ENCODE measurements at places on chromosomes 7 and 10.

DNA sequence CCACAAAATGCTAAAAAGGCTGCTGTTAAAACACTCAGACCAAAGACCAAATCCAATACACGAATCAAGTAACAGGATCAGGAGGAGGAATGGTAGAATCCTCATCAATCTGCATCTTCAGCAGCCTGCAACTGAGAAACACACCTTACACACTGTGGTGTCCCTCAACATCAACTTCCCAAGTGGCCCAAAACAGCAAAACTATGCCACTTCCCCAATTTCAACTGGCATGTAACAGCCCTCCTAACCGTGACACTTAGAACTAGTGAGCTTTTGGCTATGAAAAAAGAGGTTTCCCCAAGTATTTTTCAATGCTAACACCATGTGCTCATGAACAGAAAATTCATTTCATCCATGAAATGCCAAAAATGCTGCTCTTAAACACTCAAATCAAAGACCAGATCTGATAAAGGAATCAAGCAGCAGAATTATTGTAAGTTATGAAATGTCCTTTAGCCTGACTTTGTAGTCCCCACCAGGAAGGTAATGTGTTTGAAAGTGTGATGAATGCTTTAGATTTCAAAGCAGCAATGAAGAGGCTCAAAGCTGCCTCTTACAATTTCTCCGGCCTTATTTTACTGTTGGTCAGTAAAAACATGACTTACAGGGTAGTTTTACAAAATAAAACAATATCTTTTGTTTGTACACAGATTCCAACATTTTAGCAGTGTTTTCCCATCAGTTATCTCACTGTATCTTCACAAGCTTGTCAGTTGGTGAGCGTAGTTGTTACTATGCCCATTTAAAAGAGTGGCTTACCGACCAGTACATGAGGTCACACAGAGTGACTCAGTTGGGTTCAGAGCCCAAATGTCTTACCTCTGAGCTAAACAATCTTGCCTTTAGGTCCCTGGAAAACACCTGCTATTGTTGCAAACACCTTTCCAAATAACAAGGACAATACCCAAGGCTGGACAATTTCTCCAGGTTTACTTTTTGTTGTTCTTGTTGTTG is 65.7 kb upstream of the ASAH2 start:
- no peak overlapping the region for H3K4me3 ChIP-seq
- no peak overlapping the region for H3K27ac ChIP-seq
- H3K27me3 ChIP-seq, result no peaks in the 10 kb centered on the region
- DNase-seq, result no peak

- no peak for DNase-seq
- H3K4me1 ChIP-seq, result no peaks in the 10 kb centered on the region
- no peak overlapping the region for H3K27ac ChIP-seq
- H3K36me3 ChIP-seq, result no peaks in the 10 kb centered on the region
- H3K4me3 ChIP-seq, result no peak overlapping the region
These were observed 492.4 kb upstream of the SORCS1 start for GRCh38 chr10:107656932-107657331.

- H3K4me3 ChIP-seq, result no peak overlapping the region
- DNase-seq, result no peak
- peaks cover 48% of the 10 kb centered on the region for H3K4me1 ChIP-seq
- H3K27me3 ChIP-seq, result no peaks in the 10 kb centered on the region
- H3K36me3 ChIP-seq, result peaks cover 66% of the 10 kb centered on the region
These were observed 10.6 kb downstream of the ZYX start for GRCh38 chr7:143391462-143392404.

DNA sequence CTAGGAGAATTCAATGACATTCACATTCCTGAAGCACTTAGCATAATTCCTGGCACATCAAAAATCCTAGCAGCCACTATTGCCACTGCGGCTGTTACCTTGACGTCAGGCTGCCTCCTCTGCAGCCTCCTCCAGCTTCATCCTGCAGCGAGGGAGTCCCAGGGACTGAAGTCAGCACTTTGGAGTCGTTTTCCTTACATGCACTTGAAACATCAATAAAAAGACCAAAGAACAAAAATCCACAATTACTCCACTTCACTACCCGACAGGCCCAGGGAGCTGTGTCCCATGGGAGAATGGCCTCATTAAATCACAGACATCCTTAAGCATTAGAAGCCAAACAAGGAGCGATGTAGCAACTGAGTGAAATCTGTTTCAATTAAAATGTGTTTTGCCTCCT is 48.6 kb upstream of the NANOS1 start:
- no peak overlapping the region for H3K27ac ChIP-seq
- no peak overlapping the region for H3K4me3 ChIP-seq
- H3K36me3 ChIP-seq, result no peaks in the 10 kb centered on the region
- DNase-seq, result peak; percentile 4

DNA sequence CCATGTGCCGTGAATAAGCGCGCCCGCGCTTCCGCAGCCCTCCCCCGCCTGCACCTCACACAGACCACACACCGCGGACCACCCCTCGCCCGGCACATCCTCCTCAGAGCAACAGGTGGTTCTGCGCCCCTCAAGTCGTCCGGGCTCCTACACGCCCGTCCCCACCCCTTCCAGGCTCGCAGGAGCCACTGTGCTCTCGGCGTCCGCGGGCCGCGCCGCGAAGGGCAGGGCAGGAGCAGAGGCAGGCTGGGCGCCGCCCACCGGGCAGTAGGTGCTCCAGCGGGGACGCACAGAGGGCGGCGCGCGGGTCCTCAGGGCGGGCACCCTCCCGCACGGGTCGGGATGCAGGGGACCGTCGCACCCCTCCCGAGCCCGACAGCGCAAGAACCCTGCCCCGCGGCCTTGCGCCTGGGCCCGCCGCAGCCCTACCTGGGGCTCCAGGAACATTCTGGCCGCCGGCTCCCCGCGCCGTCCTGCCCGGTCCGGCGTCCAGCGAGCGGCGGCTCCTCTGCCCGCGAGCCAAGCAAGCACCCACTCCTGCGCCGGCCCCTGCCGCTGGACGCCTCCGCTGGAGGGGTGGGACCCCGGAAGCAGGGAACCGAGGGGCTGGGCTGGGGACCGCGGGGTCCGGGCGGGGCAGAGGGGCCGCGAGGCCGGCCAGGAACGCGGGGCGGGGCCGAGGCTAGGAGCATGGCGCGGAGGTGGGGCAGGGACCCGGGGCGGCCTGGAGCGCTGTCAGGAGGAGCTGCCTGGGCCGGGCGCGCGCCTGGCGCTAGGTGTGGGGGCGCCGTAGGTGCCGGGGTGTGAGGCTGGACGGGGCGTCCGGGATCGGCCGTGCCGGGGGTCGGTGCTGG is 37.4 kb downstream of the RASGEF1A start:
- peak overlapping the region; percentile 45 for H3K4me3 ChIP-seq
- peaks cover 20% of the 10 kb centered on the region for H3K4me1 ChIP-seq
- no peak overlapping the region for H3K27ac ChIP-seq
- no peaks in the 10 kb centered on the region for H3K36me3 ChIP-seq
- H3K27me3 ChIP-seq, result peaks cover 51% of the 10 kb centered on the region
- peak; percentile 42 for DNase-seq

GRCh38 chr7:33369888-33370287 is 240.5 kb downstream of the BBS9 start:
- DNase-seq, result no peak
- H3K36me3 ChIP-seq, result no peaks in the 10 kb centered on the region
- H3K27ac ChIP-seq, result no peak overlapping the region
- no peaks in the 10 kb centered on the region for H3K27me3 ChIP-seq

DNA sequence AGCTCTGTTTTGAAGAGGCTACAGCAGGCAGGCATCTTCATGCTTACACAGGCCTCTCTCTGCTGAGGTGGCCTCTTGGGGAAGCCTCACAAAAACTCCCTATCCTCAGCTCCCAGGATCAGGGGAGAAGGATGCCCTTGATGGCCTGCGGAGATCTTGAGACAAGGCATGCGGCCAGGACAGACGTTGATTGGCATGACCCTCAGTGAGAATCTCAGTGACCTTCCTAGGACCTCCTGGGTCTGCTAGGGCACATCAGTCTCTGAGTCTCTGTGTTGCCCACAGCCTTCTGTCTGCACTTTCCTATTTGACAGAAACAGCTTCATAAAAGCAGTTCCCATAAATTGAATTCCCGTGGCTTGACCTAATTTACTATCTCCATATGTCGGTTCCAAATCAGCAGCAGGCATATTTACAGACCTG is 1005.8 kb upstream of the C7orf33 start:
- DNase-seq, result no peak
- no peaks in the 10 kb centered on the region for H3K4me1 ChIP-seq
- no peaks in the 10 kb centered on the region for H3K27me3 ChIP-seq
- H3K27ac ChIP-seq, result no peak overlapping the region

DNA sequence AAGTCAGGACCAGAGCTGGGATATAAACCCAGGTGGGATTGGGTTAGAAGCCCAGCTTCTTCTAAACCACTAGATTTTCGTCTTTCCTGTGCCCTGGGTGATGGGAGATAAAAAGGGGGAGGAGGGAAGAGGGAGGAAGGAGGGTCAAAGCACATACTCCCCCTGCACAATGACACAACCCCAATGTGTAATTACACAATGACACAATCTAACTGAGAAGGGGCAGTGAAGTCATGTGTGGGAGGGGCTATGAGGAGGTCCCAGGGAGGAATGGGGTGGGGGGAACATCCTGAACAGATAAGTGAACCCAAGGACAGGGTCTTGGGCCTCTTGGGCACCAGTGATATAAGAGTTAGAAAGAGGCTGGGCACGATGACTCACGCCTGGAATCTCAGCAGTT is 44.5 kb downstream of the TECTB start:
- H3K4me3 ChIP-seq, result no peak overlapping the region
- peaks cover 12% of the 10 kb centered on the region for H3K4me1 ChIP-seq
- H3K36me3 ChIP-seq, result no peaks in the 10 kb centered on the region
- no peak overlapping the region for H3K27ac ChIP-seq
- DNase-seq, result no peak

DNA sequence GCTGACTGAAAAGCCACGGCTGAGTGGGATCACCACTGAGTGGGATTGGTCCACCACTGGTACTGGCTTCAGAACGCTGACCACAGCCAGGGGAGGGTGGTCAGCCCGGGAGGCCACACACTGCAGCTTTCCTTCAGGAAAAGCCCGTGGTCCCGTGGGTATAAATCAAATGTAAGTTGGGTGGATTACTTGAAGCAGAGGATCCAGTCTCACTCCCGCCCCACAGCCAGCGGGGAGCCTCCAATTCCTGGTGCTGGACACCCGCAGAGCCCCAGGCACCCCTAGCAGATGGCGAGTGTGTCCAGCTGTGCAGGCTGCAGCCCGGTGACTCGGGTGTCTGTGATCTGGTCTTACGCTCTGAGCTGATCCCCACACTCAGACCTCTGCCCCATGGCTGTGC is 231.1 kb upstream of the ZNF32 start:
- H3K4me3 ChIP-seq, result no peak overlapping the region
- H3K27ac ChIP-seq, result no peak overlapping the region
- H3K27me3 ChIP-seq, result no peaks in the 10 kb centered on the region
- no peak for DNase-seq

Data from suprapubic skin (tissue), 4 donors.